NCI-H2029 treated with DMSO at 0.1 percent for 48 hours (cell line): ENCODE measurements at places on chromosomes 13 and 19.

DNA sequence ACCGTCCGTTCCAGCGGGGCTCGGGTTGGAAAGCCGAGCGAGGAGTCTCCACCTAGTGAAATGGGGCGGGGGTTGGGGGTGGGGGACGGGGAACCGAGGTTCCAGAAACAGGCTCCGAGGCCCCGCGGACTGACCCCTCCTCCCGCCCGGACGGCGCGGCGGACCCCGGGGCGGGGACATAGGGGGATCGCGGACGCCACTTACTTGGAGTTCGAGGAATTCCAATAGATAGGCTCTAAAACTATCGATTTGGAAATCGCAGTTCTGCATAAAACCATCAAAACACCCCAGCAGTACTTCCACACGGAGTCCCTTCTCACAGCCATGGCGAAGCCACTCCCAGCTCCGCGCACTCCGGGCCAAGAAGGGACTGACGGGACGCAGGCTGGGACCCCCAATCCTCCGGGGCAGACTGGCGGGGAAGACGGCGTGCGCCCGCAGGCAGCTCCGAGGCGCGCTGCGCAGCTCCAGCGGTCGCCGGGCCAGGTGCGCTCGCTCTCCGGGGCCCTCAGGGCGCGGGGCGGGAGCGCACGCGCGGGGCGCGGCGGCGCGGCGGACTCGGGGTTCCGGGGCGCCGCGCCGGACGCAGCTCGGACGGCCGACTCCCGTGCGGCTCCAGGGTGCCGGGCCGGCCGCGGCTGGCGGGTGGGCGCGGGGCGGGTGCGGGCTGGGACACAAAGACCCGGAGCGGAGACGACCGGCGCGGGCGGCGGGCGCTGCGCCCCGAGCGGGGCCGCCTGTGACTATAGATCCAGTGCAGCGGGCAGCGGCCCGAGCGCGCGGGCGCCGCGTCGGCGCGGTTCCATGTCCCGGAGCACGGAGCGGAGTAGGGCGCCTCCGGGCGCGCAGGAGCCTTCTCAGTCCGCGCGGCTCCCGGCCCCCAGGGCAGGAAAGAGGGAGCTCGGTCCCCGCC is 567 bp downstream of the EFNB2 start:
- no peak for DNase-seq

DNA sequence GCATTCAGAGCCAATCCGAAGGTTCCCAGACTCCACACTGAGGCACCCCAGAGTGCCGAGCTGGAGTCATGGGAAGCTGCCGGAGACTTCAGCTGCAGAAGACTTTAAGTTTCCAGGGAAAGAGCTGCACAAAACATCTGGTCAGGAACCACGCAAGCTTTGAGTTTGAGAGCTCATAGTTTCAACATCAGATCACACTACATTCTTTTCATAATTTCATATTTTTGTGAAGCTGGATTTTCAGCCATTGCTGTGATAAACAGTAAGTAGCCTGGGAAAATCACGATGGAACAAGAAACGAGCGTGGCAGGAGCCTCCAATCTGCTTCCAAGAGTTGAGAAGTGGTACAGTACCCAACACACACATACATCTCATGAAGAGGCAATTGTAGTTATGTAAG is 25.5 kb upstream of the ATP12A start:
- no peak for DNase-seq

DNA sequence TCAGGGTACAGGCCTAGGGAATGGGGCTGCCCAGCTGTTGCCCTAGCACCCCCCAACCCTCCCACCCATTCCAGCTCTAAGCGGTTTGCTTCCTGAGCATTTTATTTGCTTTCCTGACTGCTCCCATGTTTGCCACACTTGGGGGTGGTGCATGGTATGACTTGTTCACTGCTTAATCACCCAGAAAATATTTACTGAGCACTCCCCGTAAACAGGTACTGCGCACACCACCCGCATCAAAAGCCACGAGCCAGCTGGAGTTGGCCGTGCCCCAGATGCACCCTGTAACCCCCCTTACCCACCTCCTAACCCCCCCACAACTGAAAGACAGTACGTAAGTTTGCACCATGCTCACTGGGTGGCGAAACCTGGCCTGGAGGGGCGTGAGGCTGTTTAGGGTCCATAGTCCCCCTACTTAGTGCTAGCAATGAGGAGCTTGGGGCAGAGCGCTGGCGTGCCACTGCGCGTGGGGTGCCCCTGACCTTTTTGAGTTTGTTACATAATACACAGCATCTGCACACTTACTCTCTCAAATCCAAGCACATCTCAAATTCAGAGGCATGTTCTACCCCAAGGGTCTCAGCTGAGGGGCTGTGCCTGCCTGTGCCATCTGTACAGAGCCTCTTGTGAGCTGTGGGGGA is 29.8 kb downstream of the DPF1 start:
- DNase-seq: no peak

GRCh38 chr13:40330950-40331349 is 335.5 kb downstream of the FOXO1 start:
- no peak for DNase-seq

DNA sequence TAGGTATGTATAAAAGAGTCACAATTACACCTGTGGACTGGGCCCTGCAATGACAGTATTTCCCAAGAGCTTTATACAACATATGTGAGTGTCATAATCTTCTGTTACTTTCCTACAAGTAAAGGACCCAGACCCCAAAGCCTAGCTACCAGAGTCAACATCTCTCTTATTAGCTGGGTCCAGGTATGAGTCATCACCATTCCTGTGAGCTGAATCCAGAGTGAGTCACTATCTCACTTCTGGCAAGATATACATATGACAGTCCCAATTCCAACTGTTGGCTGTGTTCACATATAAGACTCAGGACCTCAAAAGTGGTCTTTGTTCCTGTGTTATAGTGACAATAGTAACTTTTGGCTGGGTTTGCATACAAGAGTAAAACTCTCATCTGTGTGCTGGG is 46.7 kb downstream of the ZNF729 start:
- no peak for DNase-seq

- peak; percentile 84 for DNase-seq
These were observed 22.6 kb downstream of the FBXL12 start for GRCh38 chr19:9796113-9796773.

- no peak for DNase-seq
These were observed 1735.6 kb upstream of the SPRY2 start for GRCh38 chr13:82076496-82076895.

DNA sequence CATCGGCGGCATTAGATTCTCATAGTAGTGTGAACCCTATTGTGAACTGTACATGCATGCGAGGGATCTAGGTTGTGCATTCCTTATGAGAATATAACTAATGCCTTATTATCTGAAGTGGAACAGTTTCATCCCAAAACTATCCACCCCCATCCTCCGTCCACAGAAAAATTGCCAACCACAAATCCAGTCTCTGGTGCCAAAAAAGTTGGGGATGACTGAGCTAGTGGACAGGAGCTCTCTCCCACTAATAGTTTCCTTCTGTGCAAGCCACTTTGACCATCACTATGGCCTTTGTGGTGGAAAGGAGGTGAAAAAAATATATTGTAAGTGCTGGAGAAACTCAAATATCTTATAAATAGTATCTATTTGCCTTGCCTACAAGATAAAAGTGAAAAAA is 857.8 kb downstream of the DIAPH3 start:
- DNase-seq: no peak

- DNase-seq: no peak
These were observed 834 bp downstream of the NKPD1 start for GRCh38 chr19:45159971-45160324.

DNA sequence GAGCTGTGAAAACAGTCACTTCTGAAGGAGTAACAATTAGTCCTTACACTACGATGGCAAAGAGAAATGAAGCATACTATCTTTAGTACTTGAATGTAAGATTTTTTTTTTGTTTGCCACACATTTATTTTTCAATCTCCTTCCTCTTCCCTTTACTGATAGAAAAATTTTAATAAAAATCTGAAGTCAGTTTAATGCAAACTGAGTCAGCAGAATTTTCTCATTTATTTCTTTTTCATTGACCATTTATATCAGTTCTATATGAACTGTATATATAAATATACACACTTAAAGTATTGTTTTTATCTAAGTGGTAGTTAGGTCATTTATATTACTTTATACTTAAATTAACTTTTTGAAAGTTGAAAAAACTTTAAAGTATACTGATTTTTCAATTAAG is 1009.1 kb upstream of the SPRY2 start:
- DNase-seq: no peak

DNA sequence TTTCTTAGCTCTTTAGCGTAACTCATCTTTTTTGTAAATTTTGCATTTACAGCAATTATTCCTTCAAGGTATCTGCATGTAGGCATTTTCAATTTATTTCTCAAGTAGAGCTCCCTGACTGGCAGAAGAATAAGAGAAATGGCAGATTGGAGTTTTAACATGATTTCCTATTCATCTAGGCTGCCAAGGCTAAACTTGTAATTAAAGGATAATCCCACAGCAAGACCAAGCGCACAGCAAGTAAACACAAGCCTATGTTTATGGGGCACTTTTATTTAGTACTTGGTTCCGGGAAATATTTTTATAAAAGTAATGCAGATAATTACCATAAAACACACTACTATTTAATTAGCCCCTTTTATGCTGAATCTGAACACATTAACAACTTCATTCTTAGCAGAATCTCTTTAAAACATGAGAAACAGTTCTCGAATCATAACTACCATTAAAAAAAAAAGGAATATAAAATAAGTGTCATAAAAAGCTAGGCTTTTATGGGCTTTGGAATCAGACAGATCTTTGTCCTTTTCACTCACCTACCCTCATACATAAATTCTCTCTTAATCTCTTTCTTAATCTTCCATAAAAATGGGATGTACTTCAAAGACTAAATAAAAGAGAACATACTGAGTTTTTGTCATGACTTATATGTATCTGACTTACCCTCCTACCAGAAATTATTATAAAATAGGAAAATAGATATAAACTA is 961.6 kb upstream of the MIR17HG start:
- no peak for DNase-seq

DNA sequence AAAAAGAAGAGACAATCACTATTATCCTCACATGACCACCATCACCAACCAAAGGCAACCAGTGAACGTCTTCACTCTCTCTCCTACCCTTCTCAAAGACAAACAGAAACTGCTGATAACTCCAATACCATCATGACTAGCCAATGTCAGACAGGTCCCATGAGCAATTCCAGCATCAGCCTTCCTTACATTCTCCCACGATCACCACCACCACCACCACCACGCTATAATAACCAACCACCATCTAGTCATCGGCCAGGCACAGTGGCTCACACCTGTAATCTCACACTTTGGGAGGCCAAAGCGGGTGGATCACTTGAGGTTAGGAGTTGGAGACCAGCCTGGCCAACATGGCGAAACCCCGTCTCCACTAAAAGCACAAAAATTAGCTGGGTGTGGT is 3.9 kb downstream of the MYO1F start:
- DNase-seq: no peak

DNA sequence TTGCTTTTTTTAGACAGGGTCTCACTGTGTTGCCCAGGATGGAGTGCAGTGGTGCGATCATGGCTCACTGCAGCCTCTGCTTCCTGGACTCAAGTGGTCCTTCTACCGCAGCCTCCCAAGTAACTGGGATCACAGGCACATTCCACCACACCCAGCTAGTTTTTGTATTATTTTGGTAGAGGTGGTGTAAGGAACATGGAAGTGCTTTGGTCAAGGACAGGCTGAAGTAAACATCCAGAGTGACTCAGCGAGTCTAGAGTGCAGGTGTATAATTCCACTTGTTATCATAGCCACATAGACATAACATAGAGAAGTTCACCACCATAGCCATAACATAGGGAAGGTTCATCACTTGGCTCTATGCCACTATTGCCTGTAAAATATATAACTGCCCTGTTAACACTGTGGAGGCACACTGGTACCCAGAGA is 98.6 kb downstream of the RBM26 start:
- no peak for DNase-seq

- DNase-seq: no peak
These were observed 123.4 kb upstream of the MCF2L start for GRCh38 chr13:112845511-112846144.

- no peak for DNase-seq
These were observed 15.9 kb downstream of the ZNF573 start for GRCh38 chr19:37763488-37763887.

DNA sequence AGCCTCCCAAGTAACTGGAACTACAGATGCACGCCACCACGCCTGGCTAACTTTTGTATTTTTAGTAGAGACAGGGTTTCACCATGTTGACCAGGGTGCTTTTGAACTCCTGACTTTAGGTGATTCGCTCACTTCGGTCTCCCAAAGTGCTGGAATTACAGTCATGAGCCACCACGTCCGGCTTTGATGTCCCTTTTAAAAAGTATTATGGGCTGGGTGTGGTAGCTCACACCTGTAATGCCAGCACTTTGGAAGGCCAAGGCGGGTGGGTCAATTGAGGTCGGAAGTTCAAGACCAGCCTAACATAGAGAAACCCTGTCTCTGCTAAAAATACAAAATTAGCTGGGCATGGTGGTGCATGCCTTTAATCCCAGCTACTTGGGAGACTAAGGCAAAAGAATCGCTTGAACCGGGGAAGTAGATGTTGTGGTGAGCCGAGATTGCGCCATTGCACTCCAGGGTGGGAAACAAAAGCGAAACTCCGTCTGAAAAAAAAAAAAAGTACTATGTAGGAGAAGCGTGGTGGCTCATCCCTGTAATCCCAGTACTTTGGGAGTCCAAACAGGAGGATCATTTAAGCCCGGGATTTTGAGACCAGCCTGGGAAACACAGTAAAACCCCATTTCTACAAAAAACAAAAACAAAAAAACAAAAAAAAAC is 22.8 kb upstream of the ERVV-1 start:
- DNase-seq: no peak

DNA sequence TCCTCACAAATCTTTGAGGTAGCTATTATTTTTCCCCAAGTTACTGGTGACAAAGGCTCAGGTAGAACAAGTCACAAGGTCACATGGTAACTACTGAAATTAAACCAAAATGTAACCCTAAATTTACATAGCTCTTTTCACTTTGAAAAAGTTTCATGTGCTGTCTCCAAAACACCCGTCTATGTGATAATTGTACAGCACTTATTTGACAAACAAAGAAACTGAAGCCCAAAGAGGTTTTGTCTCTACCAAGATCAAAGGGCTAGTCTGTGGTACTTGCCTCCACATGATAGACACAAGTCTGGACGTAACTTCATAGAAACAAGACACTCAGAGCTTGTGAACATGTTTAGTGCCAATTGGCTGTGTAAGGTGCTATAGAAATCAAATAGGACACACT is 108.3 kb downstream of the SACS start:
- no peak for DNase-seq

- DNase-seq: no peak
These were observed 1560.2 kb downstream of the EFNB2 start for GRCh38 chr13:104975272-104975671.

GRCh38 chr13:26839682-26840081 is 79.1 kb upstream of the GPR12 start:
- peak; percentile 34 for DNase-seq

DNA sequence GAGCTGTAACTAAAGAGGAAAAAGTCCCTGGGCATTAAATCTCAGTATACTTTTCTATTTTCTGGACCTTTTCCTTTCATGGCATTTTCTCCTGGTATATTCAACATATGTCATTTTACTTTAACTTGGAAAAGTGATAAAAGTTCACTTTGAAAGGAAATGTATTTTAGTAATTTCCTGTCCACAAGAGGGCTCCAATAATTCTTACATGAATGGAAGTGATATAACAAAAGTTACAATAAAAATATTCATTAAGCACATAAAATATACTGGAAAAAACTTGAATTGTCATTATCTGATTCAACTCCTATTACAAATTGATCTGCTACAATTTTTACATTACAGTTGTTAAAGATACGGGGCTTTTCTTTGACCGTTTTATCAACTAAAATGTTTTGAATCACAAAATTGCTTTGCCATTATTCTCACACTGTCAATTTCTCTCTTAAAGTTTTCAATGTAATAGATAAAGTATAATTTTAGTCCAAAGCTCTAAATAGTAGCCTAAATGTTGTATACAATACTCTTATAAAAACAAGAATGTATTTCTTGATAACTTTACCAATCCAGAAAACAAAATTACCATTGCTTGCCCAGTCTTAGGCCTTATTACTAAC is 4.9 kb downstream of the UBL3 start:
- DNase-seq: no peak
